ENCODE measurements at places on chromosomes 6 and 20. TPM values are rescaled to one million over a fixed set of nuclear protein-coding genes. Genes with fewer than 3 reads are reported as not detected.

RIMS1 gene
- 9.7 TPM for total RNA-seq

DNA sequence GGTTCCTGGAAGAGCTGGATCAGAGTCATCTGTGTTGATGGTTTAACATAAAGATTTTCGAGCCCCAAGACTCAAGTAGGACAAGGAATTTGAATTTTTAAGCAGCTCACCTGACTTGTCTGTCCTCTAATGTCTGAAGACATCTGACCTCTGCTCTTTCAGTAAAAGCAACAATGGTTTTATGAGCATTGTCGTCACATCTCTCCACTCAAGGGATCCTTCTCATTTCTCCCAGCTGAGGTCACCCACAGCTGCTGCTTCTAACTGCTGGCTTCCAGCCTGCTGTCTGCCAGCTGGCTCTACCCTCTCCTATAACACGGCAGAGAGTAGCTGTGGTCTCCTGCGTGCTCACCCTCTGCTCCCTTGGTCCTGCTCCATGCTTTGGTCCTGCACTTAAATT, 24.7 kb upstream of the HDAC2 start:
- H3K27ac ChIP-seq, result no peak overlapping the region
- no peaks in the 10 kb centered on the region for H3K27me3 ChIP-seq
- peaks cover 11% of the 10 kb centered on the region for H3K4me1 ChIP-seq
- DNase-seq, result no peak
- no peaks in the 10 kb centered on the region for H3K36me3 ChIP-seq

- no peaks in the 10 kb centered on the region for H3K27me3 ChIP-seq
- no peak overlapping the region for H3K4me3 ChIP-seq
- no peak overlapping the region for H3K27ac ChIP-seq
- no peaks in the 10 kb centered on the region for H3K36me3 ChIP-seq
These were observed 75.8 kb upstream of the TSHZ2 start for GRCh38 chr20:52896348-52896747.

PPP1R3G gene
- total RNA-seq, result 0.38 TPM

Data from suprapubic skin (tissue), 4 donors.